ENCODE measurements at places on chromosomes 12 and 14.

GRCh38 chr14:26401179-26401968 lies 196.5 kb downstream of the NOVA1 start:
- no peak for DNase-seq

DNA sequence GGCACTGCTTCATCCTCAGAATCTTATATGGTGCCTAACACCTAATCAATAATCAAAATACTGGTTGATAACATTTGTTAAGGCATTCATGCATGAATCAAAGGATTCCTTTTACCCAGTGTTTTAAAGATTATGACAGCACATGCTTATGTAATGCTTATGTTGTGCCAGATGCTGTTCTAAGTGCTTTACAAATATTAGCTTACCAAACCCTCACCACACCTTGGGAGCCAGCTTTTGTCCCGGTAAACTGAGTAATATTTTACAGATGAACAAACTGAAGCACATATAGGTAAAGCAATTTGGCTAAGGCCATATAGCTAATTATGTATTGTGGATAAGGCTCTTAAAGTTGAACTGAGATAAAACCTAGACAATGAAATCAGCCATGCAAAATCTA lies 209.2 kb downstream of the ALX1 start:
- no peak for DNase-seq

DNA sequence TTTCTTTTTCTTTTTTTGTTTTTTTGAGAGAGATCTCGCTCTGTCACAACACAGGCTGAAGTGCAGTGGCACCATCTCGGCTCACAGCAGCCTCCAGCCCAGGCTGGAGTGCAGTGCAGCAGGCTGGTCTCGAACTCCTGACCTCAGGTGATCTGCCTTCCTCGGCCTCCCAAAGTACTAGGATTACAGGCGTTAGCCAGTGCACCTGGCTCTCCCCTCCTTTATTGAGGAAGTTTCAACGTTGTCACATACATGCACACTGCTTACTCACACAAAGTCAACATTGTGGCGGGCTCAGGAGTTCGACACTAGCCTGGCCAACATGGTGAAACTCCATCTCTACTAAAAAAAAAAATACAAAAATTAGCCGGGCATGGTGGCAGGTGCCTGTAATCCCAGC lies 32.0 kb downstream of the EAPP start:
- DNase-seq, result no peak

DNA sequence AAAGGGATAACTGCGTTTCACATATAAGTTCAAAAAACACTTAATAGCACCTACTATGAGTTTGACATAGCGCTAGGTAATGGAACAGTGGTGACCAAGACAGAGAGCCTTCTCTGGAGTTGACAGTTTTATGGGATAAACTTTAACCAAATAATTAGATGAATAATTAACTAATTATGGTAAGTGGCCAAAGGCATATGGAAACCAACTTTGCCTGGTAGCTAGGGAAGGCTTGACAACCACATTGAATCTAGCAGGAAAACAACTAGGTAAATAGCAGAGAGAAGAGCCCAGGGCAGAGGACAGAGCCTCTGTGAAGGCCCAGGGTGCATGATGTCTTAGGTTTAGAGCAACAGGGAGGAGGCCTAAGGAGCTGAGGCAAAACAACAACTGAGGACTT lies 52.1 kb downstream of the DUSP16 start:
- DNase-seq, result no peak

DNA sequence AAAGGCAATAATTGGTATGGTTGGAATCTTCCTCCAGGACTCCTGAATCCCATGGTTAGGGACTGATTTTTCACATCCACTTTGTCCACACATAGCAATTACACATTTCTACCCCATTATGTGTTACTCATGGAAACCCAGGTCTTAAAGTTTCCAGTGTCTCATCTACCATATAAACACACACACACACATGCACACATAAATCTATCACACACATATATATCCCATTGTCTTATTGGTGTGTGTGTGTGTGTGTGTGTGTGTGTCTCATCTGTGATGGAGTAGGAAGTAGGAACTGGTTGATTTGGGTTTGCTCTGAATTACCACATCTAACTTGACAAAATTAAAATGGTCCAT lies 525.4 kb downstream of the FUT8 start:
- no peak for DNase-seq

GRCh38 chr12:109797905-109798669 lies 35.1 kb downstream of the TRPV4 start:
- DNase-seq, result no peak
